OCI-LY7 (cell line): ENCODE measurements at places on chromosomes 1 and 21.

DNA sequence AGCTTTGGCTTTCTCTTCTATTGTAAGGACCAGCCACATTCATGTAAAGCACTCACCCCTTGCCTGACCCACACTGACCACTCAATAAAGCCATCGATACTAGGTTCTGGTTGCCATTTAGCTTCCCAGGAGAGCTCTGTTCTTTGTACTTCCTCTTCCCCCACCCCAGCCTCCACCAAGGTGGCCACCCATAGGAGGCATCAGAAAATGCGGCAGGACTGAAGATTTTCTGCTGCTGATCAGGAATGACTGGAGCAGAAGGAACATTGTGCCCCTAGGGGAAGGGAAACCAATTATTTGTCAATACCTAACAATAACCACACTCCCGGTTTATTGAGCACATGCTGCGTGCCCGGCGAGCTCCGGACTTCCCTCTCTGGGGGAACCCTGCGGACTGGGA is 5.2 kb upstream of the SMIM12 start:
- DNase-seq: no peak

DNA sequence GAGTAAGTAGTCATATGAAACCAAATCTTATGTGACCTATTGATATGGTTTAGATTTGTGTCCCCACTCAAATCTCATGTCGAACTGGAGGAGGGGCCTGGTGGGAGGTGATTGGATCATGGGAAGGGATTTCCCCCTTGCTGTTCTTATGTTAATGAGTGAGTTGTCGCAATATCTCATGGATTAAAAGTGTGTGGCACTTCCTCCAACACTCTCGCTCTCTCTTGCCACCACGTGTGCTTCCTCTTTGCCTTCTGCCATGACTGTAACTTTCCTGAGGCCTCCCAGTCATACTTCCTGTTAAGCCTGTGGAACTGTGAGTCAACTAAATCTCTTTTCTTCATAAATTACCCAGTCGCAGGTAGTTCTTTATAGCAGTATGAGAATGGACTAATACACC is 241.2 kb downstream of the RGS7 start:
- no peak for DNase-seq

DNA sequence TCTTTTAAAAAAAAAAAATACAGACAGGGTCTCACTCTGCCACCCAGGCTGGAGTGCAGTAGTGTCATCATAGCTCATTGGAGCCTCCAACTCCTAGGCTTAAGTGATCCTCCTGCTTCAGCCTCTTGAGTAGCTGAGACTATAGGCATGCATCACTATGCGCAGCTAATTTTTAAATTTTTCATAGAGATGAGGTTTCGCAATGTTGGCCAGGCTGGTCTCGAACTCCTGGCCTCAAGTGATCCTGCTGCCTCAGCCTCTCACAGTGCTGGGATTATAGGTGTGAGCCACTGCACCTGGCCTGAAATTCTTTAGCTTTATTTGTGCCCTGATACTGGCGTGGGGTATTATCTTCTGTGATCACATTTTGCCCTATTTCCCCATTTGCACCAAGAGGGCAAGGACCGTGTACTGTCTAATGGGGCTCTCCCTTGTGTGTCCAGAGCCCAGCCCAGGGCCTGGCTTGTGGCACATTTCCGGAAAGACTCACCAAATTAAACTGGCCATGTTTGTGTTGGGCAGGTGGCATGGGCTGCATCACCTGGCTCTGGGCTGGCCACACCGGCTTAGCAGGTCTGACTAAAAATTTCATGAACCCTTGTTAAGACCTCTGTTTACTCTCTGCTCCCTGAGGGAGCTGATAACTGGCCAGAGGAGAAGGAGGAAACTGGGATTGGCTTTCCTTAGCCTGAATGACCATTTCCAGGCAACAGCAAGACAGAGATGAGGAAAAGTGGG is 32.2 kb downstream of the TRIM62 start:
- no peak for DNase-seq

GRCh38 chr21:38439957-38440356 is 58.3 kb downstream of the ERG start:
- no peak for DNase-seq

DNA sequence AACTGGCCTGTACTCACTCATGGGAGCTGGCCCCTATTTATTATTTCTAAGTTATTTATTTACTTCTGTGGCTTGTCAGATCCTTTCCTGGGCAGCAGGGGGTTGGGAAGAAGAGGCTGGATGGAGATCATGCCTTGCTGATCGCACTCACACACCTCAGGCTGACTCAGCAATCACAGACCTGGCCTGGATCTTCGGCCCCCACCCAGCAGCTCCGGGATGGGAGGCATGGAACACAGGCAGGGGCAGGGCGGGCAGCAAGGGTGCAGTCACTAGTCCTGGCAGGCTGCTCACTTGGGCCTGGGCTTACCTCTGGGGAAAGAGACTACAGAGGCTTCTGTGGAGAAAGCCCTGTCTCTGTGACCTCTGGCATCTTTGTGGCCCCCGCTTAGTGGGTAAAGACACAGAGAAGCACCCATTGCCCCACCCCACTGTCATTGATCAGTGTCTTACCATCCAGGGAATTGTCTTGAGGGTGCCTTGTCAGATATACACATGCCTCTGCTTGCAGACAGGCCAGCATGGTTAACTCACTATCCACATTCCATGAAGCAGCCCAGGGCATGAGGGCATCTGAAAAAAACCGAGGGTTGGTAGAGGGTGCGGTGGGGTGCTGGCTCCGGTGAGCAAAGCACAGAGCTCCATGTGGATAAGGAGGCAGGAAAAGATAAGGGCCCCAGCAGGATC is 3.7 kb downstream of the ARTN start:
- no peak for DNase-seq

GRCh38 chr1:98086796-98087441 is 166.1 kb upstream of the DPYD start:
- DNase-seq: no peak
